Renal cortex interstitium (tissue), 15 donors: ENCODE measurements at places on chromosomes 7 and 10.

DNA sequence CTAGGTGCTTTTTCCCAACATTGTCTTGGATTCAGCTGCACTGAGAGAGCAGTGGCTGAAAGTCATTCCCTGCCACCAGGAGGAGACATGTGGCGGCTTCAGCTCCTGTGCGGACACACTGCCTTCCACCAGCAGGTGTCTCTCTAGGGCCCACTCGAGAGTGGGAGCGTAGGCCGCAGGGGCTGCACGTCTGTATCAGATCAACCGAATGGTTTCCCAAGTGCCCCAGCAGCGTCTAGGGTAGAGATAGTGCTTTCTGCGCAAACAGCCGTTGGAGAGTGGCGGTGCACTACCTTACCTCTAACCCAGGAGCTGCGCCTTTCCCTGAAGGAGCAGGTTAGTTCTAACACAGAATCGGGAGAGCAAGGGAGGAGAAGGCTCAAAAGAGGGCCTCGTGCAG is 31.7 kb downstream of the PAPOLB start:
- DNase-seq, result peak; percentile 73

GRCh38 chr10:51433949-51434475 is 265.4 kb downstream of the CSTF2T start:
- DNase-seq, result no peak

DNA sequence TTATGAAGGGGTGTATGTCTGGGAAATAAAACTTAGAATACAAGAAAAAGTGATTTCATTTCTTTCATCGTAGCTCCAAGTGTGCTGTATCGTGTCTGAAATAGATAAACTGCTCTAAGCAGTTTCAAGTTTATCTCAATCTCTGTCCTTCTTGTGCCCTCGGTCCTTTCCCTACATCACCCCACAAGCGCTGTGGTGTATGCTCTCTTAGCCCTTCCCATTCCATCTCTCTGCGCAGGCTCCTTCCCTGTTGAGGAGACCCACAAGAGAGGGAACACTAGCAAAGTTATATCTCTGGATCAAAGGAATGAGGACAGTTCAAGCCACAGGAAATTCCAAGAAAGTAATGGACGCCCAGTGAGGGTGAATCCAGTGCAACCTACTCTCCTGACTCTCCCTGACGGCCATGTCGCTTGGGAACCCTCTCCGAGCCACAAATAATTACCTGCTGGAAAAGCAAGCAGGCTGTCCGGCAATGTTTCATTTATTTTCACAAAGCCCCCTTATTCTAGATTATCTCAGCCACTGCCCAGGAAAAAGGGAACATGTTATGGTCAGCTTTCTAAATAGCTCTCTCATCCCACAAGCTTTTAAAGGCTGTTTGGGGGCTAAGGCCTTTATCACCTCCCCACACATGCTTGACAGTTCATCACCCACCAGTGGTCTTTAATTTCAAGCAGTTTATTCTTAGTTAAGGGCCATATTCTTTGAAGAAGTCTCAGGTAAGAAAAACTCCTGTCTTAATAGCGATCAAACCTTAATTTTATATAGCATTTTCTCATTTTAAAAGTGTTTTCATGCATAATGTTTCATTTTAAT is 34.8 kb downstream of the LRRC4 start:
- DNase-seq, result no peak

DNA sequence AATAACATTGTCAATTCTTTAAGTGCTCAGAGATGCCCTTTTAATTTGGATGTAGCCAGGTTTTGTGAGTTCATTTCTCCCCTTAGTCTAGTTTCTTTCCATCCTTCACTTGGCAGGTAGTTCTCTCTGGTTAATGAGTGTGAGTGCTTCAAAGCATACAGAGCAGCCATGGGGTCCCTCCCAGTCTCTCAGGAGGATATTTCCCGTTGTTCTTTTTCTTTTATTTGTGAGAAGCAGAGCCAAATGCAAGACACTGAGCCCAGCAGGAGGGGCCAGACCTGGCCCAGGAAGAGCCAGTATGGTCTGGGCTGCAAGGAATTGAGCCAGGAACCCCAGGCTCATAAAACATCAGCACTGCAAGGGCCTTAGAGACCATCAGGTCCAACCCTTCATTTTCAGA is 52.4 kb downstream of the PLCE1 start:
- DNase-seq, result no peak

GRCh38 chr10:100518761-100519241 is 860 bp downstream of the SEC31B start:
- no peak for DNase-seq

DNA sequence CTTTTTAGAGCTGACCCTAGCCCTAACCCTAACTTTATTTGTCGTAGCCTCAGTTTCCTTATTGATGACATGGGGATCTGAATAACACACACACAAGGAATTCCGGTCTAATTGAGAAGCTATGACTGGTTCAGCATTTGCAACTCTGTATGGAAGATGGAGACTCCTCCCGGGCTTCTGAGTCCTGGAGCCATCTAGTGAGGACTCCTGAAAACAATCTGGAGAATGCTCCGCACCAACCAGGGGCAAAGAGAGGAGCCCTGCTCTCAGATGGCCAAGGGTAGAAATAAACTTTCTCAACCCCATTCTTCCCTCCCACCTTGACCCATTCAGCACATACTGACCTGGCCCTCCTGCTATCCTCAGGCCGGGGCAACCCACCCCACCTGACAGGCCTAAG is 26.4 kb downstream of the MBL2 start:
- DNase-seq, result no peak

DNA sequence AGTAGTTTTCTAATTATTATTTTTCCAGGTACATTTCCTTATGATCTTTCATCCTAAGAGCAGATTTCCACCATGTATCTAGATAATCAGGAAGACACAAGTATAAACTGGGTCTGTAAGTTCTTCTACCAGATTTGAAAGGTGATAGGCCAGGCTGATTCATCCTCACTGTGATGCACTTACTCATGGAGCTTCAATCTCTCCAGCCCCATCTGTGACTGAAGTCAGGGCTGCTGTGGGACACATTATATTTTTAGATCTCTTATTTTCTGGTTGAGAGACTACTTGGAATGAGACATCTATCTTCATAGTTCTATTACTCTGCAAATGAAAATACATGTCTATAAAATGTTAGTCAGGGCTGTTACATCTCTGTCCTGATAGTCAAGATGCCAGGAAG is 85.5 kb upstream of the SLC25A13 start:
- DNase-seq, result no peak

GRCh38 chr10:51878695-51879094 is 179.3 kb upstream of the CSTF2T start:
- DNase-seq, result no peak

DNA sequence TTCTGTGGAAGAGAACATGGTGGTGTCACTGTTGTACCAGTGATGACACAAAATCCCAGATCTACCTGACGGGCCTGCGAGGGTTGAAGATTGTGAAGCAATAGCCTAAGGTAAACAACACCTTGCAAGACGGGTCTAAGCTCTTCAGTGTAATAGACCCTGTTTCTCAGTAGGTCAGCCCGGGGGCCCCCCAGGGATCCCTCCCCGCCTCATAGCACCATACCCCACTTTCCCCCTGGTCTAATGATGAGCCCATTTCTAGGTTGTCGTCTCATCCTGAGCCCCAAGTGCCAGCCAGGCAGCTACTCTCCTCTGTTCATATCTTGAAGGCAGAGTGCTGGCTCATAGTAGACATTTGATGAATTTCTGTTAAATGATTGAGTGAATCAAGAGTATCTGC is 2.6 kb upstream of the ACTR3C start:
- DNase-seq, result no peak

DNA sequence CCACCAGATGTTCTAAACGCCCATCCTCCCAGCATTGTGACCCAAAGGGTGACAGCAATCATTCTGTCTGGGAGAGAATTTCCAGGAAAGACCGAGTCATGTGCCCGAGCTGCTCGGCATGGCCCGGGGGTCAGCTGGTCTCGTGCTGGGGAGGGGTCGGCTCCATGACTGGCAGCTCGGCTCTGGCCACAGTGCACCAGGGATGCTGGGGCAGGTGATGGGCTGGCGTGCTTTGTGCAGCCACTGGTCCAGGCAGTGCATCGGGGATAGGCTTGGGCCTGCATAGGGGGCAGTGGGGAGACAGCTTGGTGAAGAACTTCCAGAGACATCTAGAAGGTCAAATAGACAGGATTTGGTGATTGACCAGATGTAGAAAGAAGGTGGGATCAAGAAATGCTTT is 39.2 kb upstream of the PSMG3 start:
- no peak for DNase-seq

DNA sequence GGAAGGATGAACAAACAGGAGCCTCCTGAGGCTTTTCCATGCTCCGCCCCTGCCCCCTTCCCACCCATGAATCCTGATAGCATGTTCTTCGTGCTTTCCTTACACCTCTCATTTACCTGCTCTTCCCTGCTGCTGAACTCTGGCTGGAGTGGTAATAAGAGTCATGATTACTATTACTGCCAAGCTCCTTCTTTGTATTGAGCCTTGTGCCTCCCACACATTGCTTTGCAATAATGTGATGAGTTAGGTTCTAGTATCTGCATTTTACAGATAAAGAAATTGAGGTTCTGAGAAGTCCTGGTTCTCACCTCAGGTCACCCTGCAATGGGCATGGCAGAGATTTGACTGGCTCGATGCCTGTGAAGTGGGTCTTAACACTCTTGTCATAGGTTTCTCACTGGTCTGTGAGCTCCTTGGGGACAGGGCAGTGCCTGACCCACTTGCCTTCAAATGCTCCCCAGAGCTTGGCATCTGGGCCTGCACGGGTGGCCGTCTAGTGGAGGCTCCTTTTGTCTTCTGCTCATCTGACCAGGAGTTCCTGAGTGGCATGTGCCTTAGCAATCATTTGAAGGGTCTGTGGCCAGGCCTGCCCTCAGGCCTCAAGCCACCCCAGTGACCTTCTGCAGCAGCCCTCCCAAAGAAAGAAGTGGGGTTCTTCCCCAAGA is 309.2 kb upstream of the ZMIZ1 start:
- no peak for DNase-seq

DNA sequence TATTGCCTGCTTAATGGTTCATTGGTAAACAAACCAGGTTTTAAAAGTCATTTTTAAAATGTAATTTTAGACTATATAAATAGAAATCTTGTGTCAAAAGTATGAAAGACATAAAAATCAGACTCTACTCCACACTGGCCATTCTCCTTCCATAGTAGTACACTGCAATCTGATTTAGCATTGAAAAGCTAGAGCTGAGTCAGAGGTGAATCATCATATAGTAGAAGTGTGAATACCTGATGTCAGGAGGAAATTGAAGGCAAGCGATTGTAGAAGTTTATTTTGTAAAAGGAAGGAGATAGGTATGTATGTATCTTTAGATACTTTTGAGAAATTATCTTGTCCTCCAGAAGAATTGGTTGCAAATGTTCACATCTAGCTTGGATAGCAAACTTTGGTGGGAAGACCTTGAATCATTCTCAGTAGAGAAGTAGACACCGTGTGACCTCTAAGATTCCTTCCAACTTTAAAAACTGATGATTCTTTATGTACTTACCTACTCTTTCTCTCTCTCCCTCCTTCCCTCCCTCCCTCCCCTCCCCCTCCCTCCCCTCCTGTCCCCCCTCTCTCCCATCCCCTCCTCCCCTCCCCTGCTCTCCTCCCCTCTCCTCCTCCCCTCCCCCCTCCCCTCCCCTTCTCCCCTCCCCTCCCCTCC is 88.1 kb downstream of the BTAF1 start:
- DNase-seq, result no peak

- DNase-seq, result no peak
These were observed 384 bp downstream of the DCLRE1C start for GRCh38 chr10:14953424-14954000.

- DNase-seq, result no peak
These were observed 207.6 kb upstream of the KLF6 start for GRCh38 chr10:3992382-3993178.

- no peak for DNase-seq
These were observed 2.2 kb upstream of the SKIDA1 start for GRCh38 chr10:21527598-21528235.

GRCh38 chr10:71255808-71256660 is 43.7 kb downstream of the UNC5B start:
- DNase-seq, result no peak

DNA sequence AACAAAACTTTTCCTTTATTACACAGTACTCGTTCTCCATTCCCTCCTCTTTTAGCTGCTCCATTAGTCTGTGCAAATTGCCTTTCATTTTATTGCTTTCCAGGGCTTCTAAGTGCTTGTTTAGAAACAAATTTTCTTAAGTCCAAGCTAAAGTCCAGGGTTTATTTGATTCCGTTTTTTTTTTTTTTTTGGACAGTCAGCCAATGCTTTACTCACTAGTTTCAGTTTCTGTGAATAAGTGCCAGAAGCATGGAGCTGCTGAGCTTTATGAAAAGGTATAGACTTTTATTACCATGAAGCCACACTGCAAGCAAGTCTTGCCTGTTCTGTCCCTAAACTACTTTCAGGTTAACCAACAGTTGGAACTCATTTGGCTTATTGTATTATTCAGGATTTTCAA is 455.0 kb downstream of the GFRA1 start:
- no peak for DNase-seq

DNA sequence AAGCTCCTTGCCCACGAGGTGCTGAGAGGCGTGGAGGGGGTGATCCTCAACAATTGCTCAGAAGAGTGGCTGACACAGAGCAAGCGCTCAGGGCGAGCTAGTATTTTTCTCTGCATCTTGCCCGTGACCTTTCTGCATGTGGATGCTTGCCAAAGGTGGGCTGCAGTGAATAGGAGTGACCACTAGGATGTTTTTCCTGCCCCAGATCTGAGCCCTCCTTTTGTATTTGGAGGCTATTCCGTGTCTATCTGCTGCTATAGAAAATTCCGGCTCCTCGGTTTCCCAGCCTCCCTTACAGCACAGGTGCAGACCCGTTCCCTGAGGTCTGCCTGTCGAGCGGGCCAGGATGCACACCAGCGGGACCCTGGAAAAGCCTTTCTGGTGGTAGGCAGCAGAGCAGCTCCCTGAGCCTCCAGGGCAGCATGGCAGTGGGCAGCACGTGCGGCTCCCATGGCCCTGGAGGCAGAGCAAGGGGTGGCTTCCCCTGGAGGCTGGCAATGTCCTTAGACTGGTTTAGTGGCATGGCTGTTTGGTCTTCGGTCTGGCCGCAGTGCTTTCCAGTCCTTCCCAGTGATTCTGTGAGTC is 145.1 kb upstream of the PCBD1 start:
- no peak for DNase-seq

- DNase-seq, result no peak
These were observed 698.3 kb downstream of the PARD3 start for GRCh38 chr10:34116681-34117271.

- DNase-seq, result no peak
These were observed 4.3 kb downstream of the ELFN1 start for GRCh38 chr7:1674161-1675035.

DNA sequence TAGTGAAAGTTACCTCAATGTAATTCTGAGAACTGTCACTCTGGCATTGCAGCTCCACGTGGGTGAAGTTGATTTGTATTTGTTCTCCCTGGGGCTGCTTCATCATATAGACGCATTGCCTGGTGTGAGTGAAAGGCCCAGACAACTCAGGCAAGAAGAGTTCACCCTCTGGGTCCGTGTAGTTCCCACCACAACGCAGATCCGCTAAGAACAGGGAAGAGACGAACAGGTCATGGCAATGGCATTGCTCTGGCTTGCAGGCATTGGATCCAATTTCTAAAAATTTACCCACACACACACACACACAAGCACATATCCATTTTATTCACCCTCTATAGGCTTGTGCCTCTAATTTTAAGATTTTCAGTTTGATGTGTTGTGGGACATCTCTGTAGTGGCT is 45.4 kb downstream of the CUBN start:
- no peak for DNase-seq
